Suppressor macrophage (primary cell): ENCODE measurements at places on chromosomes 12 and 14.

DNA sequence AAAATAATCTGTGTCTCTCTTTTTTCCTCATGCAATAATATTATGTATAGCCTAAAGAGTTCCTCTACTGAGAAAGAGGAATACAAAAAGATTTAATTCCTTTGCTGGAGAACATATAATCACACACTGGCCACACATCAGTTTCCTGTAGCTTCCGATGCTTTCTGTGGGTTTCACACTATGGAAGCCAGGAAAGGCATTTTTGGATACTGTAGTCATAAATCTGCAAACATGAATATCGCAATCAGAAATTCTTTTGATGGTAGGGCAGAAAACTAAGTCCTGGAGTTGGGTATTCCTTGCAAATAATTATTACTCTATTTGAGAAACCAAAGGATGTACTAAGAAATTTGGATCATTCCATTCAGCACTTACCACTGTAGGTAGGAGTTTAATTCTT lies 260.0 kb downstream of the ACSS3 start:
- no peak for DNase-seq

GRCh38 chr14:33691907-33692306 lies 259.0 kb downstream of the EGLN3 start:
- no peak for DNase-seq

- no peak for DNase-seq
Measured at GRCh38 chr14:41299924-41300323, 306.8 kb upstream of the LRFN5 start.

DNA sequence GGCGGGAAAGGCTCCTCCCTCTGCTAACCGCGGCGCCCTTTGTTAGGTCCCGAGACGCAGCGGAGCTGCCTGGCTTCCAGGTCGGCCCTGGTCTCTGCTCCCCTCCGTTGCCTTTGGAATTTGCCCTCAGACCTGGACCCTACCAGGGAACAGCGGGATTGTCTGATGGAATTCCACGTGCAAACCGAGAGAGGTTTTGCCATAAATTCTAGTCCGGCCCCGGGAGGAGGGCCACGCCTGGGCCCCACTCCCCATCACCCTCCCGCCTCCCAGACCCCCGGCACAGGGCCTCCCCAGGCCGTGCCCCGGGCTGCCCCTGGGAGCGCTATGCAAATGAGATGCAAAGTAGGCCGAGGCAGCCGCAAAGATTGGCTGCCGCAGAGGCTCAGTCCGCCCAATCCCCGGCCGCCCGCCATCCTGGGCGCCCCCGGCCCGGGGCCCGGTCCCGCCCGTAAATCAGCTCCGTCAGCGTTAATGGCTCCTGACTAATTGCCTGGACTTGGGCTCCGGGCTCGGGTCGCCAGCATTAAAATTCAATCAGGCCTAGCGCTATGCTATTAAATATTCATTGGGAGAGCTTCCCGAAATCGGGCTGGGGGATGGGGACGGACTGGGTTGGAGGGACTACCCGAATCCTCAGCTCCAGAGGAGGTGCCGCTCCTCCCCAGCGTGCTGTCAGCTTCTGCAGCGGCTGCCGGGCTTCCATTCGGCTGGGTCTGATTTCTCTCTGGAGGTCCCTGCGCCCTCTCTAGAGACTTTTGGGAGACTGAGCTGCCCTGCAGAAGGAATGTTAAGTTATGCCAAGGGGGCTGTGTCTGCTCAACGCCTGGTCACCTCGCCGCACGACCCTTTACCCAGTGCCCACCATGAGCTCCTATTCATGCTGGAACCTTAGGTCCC lies 15.7 kb upstream of the FIGNL2 start:
- DNase-seq: no peak

GRCh38 chr12:13278249-13278787 lies 81.8 kb downstream of the EMP1 start:
- DNase-seq: peak; percentile 82

DNA sequence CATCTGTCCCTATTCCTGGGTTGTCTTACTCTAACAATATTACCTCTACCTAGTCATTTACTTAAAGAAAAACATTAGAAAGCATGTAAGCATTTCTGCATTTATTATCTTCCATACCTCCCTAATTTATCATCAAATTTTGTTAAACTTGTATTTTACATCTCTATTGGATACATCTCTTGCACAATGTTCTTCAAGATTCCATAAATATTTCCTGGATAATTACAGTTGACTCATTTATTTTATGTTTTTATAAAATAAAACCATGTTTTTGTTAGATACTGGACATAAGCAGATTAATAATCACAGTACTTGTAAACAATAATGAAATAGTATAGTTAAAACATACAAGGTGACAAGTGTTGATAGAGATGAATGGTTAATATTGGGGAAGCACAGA lies 209.0 kb downstream of the TMTC3 start:
- DNase-seq: no peak

- DNase-seq: no peak
Measured at GRCh38 chr12:111643427-111643826, 42.3 kb downstream of the BRAP start.

DNA sequence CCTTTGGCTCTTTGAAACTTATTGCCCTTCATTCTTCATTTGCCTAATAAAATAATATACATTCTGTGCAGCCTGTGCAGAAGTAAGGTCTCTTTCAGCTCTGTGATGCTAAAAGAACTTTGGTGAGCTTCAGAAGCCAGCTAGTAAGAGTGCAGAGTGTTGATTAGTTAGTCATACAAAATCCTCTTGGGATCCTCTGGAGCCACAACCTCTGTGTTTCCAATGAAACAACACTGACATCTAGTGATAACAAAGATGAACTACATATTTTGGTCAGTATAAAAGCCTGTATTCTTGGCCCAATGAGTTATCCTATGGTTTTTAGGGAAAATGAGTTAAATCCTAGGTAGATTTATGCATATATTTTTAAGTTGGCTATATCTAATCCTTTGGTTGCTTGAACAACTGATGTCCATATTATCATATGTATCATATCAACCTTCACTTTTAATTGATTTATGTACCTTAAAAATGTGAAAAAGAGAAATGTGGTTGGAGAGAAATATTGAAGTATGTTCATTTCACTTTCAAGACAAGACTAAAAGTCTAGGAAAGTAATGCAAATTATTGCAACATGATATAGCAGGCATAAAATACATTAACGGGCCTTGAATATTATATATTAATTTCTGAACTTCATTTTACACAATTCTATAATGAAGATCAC lies 158.4 kb downstream of the KLHL28 start:
- DNase-seq: peak; percentile 16

GRCh38 chr12:53994264-53995001 lies 5.5 kb upstream of the HOXC9 start:
- no peak for DNase-seq

DNA sequence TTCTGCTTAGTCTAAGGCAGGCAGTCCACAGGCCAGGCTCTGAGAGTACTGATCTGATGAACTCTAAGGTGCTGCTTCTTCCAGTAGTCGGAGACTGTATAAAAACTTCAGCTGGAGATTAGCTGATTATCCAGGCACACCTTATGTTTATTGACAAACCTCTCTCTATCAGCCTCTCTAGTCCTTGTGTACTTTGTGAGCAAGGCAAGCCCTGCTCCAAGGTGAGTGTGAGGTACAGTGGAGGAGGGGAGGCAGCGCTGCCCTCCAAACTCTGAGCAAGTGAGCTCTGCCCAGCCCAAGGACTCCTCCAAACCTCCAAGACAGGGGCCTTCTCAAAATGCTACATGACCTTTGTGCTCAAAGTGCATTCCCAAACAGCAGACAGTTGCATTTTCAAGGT lies 95.9 kb upstream of the CDKN3 start:
- no peak for DNase-seq

GRCh38 chr12:31819427-31819826 lies 90.6 kb upstream of the AMN1 start:
- DNase-seq: no peak

GRCh38 chr14:52400846-52401245 lies 86.7 kb downstream of the PTGER2 start:
- DNase-seq: peak; percentile 43

- peak; percentile 80 for DNase-seq
Measured at GRCh38 chr12:51636581-51636980, 45.5 kb downstream of the SCN8A start.

GRCh38 chr12:56980941-56981530 lies 23.6 kb upstream of the RDH16 start:
- no peak for DNase-seq

DNA sequence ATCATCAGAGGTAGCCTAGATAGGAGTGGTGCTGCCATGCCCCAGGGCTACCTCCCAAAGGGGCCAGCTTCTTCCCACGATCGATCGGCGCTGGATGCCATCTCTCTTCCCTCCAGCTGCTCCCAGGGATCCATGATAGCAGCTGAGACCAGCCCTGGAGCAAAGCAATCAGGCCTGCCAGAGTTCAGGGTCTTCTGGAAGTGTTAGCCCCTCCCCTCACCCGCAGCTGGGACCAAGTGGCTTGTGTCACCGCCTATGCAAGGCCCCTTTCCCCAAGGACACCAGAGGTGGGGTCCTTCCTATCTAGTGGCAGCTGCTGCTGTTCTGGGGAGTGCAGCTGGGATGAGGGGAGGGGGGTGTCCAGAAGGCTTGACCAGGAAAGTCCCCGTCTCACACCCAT lies 87.0 kb downstream of the IRF2BPL start:
- DNase-seq: no peak

DNA sequence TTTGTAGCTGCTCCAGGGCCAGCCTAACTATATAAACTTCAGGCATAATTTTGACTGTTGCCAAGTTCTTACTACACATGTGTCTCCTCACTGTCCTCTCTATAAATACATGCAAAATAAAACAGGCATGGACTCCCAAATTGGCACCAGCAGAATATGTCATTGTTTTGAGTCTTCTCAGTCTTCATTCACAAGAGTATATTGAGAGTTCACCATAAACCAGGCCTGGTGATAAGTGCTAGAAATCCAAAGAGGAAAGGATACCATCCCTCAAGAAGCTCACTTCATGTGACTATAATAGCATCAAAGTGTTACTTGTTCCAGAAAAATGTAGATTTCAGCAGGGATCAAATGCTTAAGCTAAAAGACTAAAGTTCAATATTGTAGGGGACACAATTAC lies 13.7 kb downstream of the GPR19 start:
- no peak for DNase-seq

DNA sequence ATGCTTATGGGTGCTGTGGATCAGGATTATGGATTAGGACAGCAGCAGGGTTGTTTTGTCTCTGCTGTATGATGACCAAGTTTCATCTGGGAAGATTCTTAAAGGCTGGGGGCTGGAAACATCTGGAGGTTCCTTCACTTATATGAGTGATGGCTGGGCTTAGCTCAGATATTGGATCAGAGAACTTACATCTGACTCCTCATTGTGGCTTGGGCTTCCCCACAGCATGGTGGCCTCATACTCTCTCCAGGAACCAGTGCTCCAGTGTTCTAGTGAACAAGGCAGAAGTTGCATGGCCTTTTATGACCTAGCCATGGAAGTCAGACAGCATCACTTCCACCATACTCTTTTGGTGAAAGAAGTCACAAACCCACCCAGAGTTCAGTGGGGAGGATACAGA lies 336.1 kb upstream of the TBX3 start:
- DNase-seq: no peak

DNA sequence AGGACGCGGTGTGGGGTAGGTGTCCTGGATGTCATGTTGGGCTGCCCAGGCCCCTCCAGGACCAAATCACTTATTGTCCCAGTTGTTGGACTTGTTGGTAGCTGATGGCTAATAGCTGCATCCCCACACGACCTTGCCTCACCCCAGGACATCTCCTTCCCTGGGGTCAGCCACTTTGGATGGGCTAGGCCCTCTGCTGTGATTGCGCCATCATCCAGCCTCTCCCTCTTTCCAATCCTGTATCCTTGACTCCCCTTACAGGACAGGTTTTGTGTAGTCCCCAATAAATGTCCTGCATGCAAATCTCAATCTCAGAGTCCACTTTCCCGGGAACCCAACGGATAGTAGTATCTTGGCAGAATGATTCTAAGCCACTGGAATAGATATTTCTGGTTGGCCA lies 43.4 kb upstream of the CHST11 start:
- DNase-seq: no peak

DNA sequence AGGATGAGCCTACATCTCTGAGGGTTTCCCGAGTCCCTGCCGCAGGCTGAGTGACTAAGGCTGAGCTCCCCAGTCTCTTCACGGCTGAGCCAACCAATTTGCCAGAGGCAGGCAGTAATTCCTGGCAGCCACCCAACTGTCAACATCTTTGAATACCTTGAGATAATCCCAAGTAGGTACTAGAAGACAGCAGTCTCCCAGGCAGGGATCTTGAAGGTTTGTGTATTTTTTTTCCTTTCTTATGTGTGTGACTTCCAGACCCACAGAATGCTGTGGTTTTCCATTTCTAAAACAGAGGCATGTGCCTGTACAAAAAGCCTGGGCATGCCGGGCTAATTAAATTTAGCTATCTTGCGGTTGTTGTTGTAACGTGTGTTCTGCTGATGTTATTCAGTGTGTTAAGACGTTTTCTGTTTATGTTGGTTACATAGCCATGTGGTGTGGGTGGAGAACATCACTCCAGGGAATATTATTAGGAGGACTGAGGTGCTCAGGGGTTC lies 155.5 kb downstream of the ANO2 start:
- DNase-seq: no peak

GRCh38 chr14:68658943-68659931 lies 133.6 kb downstream of the ZFP36L1 start:
- no peak for DNase-seq

- no peak for DNase-seq
Measured at GRCh38 chr14:29035134-29035533, 268.5 kb downstream of the FOXG1 start.

DNA sequence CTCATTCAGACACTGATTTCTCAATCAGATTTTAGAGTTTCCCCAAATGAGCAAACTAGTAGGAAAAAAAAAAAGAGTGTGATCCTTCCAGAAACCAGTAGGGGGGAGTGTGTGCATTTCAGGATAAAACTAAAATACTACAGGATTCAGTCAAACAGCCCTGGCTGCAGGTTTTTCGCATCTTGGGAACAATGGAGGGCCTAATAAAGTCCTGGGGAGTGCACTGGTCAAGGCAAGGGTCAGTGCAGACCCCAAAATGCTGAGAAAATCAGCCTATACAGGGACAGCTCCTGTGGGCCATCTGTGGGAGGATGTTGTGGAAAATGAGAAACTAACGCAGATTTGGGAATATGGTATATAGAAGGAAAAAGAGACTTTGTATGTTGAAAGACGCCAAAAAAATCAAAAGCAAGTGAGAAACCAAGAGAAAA lies 22.2 kb upstream of the ABCD4 start:
- peak; percentile 69 for DNase-seq

GRCh38 chr12:56081393-56082347 lies 1.7 kb downstream of the ERBB3 start:
- DNase-seq: no peak

DNA sequence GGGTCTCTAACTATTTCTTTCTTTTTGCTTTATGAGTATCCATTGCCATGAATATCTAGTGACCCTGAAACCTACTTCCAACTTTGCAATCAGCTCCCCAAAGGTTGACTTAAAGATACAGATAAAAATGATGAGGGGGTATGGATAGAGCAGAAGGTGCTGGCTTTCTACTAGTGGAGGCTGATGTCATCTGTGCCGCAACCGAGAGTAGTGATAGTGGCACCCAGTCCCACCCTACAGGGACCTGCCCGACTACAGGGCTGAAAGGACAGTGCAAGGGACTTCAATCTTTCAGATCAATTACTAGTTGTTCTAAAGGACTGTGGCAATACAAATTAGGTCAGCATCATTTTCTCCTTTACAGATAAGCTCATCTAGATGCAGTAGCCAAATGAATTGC lies 806.0 kb downstream of the VRK1 start:
- no peak for DNase-seq
